ENCODE measurements at places on chromosomes 6 and 20.

DNA sequence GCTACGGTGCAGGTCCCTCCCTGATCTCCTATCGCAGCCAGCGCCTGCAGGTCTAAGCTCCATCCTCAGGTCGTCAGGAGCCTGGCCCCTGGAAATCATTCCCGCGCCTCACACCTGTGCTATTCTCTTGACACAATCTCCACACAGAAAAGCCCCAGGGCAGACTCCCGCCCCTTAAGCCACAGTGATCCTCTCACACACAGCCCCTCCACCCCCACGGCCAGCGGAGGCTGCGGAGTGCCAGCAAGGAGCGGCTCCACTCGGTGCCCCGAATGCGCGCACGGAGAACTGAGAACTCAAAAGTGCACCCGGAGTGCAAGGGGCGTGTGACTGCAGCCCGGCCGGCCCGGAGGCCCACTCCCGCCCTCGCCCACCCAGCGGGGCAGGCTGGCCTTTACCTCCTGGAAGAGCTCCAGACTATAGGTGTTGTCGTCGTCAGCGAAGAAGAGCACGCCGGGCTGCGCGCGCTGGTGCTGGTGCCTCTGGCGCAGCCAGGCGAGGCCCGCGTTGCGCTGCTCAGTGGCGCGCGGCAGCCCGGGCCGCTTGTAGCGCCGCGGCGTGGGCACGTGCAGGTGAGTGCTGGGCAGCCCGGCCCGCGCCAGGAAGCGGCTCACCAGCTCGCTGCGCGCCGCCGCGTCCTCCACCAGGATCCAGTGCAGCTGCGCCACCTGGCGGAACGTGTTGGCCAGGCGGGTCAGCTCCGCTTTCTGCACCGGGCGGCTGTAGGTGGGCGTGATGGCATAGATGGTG is 1.2 kb downstream of the B3GAT2 start:
- DNase-seq, result peak; percentile 78

DNA sequence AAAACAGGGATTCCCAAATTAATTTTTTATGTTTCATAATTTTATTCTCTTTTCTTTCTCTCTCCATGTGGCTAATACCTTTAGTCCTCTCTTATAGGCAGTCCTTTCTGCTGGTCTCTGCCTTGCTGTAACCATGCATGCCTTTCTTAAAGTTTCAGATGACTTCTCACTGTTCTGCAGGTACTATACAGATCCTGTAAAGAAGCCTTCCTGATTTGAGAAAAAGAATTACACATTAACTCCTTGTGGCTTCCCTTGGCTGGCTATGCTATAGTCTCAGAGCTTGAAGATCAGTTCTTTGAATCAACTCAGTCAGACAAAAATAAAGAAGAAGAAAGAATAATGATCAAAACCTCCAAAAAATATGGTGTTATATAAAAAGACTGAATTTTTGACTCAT is 7.3 kb upstream of the GPR63 start:
- no peak for DNase-seq

- DNase-seq, result no peak
Observed at GRCh38 chr20:32326504-32326845, 31.7 kb upstream of the ASXL1 start.

- no peak for DNase-seq
Observed at GRCh38 chr6:13910443-13910842, 14.3 kb upstream of the RNF182 start.

DNA sequence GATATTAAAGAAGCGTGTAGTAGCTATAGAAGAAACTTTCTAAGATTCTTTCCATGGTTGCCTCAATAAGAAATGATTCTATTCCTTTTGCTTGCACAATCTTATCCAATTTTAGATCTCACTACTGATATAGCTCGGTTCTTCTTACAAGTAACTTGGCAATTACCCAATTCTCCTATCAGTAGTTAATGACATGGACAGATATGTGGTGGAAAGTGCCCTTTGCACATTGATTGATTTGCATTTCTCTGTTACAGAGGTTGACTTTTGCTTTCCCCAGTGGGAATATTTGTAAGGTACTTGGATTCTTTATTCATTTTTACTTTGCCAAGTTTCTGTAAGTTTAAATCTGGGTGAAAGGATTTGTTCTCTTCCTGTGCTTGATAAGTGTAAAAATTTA is 93.7 kb upstream of the QKI start:
- no peak for DNase-seq

- no peak for DNase-seq
Observed at GRCh38 chr6:136526937-136527336, 23.3 kb downstream of the MAP7 start.

GRCh38 chr6:72386324-72386723 is 235.5 kb upstream of the KCNQ5 start:
- DNase-seq, result no peak

GRCh38 chr6:30882204-30882758 is 2.0 kb upstream of the DDR1 start:
- DNase-seq, result no peak

- DNase-seq, result no peak
Observed at GRCh38 chr6:90294008-90294511, 2.6 kb downstream of the BACH2 start.

GRCh38 chr20:13105864-13106457 is 97.2 kb downstream of the SPTLC3 start:
- DNase-seq, result no peak

GRCh38 chr6:112781241-112781640 is 434.1 kb downstream of the RFPL4B start:
- no peak for DNase-seq

- no peak for DNase-seq
Observed at GRCh38 chr6:32267035-32267434, 43.2 kb upstream of the NOTCH4 start.

DNA sequence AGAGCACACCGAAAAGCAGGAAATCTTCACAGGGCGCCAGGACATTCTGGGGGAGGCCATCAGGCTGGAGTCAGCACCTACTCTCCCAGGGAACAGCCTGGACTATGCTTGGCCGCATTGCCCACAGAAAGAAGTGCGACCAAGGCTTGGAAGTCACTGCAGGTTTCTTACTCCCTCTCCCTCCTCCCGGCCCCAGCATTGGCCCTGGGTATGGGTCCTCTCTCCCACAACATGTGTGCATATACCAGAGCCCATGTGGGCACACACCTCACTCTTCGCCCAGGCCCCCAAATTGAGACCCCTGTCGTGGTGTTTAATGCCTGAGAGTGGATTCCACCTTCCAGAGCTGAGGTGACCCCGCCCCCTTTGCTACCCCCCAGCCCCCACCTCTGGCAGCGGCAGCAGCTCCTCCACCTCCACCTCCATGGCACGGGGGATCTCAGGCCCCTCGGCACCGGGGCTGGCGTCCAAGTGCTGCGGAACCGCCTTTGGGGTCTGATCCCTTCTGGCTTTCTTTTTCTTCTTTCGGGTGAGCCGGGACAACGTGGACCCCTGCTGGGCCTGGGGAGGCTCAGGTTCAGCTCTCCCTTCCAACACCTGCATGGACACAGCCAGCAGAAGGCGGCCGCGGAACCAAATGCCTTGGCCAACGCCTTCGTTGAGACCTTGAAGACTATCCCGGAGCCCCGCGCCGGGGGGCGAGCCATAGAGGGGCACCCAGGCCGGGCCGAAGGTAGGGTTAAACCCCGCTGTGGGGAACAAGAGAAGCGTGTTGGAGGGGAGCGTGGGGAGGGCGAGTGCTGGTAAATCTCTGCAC is 15.2 kb upstream of the SPAG4 start:
- DNase-seq, result no peak

GRCh38 chr20:45970646-45971424 is 1.2 kb downstream of the ZNF335 start:
- DNase-seq, result no peak

DNA sequence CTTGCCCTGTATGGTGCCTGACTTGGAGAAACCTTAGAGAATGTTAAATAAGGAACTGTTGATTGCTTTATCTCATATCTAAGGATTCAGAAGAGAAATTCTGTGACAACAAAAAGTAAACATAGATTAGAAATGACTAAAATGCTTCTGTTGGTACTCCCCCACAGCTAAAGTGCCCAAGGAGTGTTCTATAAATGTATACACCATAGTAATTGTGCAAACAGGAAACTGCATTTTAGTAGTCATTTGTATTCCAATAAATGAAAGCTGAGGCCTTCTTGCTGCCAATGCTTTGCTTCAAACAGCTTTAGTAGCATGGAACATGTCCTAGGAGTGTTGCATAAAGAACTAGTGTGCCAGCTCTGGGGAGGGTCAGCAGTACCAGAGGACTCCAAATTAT is 343.7 kb upstream of the IRAK1BP1 start:
- no peak for DNase-seq

All from stimulated activated CD8-positive, alpha-beta memory T cell treated with anti-CD3 and anti-CD28 coated beads, Interleukin-7, amount 100 ng/mL, for 24 hours (primary cell).